ENCODE measurements at places on chromosomes 6 and 20.

DNA sequence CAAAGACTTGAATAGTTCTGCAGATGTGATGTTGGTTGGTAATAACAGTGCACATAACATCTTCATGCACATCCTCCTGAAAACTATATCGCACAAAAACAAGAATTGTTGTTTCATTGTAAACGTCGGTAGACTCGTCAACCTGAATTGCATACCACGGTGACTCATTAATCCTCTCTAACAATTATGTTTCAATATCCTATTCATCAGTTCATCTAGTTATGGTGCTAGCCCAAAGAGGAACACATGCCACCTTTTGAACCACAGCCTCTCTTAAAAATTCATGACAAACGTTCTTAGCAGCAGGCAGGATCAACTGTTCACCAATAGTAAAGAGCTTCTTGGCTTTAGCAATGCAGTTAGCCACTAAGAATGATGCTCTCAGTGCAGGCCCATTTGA lies 25.0 kb downstream of the CRYBG1 start:
- DNase-seq, result no peak

- peak; percentile 22 for DNase-seq
Observed at GRCh38 chr6:97186416-97186999, 96.5 kb downstream of the MMS22L start.

DNA sequence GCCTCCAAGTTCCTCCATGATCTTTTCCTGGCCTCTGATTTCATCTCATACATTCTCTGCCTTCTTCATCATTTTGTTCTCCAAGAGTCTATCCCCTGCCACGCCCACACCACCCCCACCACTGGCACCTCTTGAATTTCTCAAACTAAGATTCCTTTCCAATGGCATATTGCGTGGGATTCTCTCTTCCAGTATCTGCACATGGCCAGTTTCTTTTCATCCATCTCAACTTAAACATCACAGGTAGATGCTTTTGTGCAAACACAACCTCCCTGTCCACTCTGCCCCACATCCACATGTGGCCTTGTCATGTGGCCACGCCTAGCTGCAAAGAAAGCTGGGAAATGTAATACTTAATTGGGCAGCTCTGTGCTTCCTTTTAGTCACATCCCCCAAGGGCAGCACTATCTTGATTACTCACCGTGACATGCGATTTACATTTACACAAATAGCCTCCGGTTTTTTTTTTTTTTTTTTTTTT lies 33.4 kb upstream of the ZMYND8 start:
- no peak for DNase-seq

DNA sequence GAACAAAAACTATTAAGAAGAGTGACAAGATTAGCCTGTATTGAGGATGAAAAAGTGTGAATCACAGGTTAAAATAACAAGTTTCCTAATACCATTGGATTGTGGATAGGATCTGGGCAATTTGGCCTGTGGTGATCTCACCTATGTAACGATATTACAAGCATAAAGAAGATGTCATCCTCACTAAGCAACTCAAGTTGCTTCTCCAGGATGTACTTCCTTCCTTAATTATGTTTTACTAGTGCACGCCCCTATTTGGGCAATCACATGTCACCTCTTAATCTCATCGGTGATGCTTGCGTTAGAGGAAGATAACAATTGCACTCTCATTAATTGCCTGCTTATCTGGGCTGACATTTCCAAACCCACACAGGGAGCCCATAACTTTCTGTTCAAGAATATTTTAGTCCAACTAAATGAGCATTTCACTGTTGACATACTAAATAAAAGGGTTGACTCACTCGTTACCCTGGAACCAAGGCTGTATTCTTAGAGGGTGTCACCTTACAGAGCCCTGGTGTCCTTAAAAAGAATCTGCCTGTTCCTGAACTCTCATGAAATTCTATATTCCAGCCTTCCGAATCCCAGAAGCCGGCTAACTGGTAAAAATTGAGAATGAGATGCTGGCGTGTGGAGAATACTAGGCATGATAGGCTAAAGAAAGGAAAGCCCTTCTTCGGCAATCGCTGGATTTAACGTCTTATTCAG lies 88.2 kb upstream of the ATXN1 start:
- DNase-seq, result no peak

- DNase-seq, result no peak
Observed at GRCh38 chr20:47221036-47221625, 135.4 kb downstream of the ZMYND8 start.

- no peak for DNase-seq
Observed at GRCh38 chr20:22074635-22075034, 369.2 kb downstream of the PAX1 start.

GRCh38 chr20:37567671-37568588 lies 40.3 kb upstream of the BLCAP start:
- DNase-seq, result no peak

GRCh38 chr6:40962241-40962640 lies 76.8 kb downstream of the UNC5CL start:
- DNase-seq, result no peak

DNA sequence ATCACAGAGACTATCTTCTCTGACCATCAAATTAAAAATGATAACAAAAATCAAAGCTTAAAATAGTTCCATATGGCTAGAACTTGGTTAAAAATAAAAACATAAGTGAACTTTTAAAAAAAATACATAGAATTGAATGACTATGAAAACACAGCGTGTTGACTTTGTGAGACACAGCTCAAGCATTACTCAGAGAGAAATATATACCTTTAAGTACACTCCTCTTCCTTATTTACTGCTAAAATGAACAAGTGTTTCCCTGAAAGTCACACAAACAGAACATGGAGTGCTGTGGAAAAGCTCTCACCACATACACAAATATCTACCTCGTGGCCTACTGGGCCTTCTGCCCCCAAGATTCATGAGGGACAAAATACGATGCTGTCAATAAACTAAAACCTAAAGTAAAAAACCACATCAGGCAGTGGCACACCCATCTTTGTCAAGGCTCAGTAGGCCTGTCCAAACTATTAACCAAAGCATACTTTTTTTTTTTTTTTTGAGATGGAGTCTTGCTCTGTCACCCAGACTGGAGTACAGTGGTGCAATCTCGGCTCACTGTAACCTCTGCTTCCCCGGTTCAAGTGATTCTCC lies 7.5 kb downstream of the FAXC start:
- no peak for DNase-seq

DNA sequence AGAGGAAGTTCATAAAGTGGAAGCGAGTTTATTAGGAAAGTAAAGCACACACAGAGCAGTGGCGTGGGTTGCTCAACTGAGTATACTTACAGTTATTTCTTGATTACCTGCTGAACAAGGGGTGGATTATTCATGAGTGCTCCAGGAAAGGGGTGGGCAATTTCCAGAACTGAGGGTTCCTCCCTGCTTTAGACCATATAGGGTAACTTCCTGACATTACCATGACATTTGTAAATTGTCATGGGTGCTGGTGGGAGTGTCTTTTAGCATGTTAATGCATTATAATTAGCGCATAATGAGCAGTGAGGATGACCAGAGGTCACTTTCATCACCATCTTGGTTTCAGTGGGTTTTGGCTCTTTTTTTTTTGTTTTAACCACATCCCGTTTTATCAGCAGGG lies 29.8 kb downstream of the PDYN start:
- DNase-seq, result no peak

GRCh38 chr6:124466949-124467348 lies 495.3 kb upstream of the RNF217 start:
- no peak for DNase-seq

DNA sequence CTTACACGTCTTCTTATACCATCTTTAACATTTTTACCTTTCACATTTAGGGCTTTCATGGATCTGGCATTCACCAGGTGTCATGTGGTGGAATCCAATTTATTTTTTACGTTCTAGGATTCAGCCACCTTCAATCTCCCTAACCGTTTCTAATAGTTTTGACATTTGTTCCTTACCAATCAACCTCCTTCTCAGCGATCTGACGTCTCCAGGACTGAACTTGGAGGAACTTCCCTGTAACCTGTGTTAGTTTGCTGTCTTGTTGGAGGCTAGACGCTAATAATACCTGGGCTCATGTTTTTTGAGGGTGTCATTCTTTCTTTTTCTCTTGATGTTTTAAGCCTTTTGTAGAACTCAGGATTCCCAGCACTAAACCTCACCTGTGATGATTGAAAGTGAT lies 351.6 kb downstream of the THBS2 start:
- no peak for DNase-seq

- DNase-seq, result no peak
Observed at GRCh38 chr20:24477831-24478547, 8.6 kb downstream of the SYNDIG1 start.

- DNase-seq, result no peak
Observed at GRCh38 chr6:115191989-115192388, 849.2 kb upstream of the HS3ST5 start.

DNA sequence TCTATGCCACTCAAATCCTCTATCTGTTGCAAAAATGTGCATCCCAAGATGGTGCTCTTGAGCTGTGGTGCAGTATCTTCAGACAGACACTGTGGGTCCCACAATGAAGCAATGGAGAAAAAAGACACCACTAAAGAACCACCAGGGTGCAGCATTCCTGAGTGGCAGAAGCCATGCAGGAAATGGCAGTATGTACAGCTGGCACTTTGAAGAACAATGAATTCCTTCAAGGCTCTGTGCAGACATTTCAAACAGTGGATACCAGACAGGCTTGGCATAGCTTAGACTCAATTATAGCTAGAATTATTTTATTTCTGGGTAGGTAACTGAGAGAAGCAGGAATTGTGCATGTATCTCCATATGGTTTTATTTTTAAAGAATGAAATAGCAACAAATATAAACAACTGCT lies 24.0 kb upstream of the HDAC2 start:
- DNase-seq, result no peak

DNA sequence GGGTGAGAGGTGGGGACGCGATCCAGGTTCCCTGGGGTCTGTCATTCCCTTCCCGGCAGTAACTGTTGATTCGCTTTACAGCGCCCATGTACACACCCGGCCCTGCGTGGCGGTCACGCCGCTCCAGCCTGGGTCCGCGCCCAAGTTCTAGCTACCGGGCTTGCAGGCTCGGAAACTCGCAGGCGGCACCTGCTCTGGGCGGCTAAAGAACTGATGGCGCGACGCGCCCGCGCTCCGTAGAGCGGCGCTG lies 1.4 kb upstream of the POU3F2 start:
- no peak for DNase-seq

DNA sequence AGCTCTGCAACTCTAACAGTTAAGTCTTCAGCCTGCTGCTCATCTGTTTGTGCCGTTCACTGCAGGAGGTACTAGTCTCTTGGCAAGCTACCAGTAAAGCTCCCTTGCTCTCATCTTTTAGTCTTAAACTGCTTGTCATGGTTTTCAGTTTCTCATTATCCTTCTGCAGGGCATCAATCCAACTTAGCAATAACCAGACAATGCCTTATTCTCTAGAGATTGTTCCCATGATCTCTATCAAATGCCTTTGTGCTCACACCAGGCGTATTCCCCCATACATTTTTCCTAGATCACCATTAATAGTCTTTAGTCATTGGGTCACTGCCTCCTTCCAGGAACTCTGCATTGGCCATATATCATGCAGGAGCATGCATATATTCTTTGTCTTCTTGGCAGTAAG lies 171.3 kb downstream of the GRM1 start:
- DNase-seq, result no peak

DNA sequence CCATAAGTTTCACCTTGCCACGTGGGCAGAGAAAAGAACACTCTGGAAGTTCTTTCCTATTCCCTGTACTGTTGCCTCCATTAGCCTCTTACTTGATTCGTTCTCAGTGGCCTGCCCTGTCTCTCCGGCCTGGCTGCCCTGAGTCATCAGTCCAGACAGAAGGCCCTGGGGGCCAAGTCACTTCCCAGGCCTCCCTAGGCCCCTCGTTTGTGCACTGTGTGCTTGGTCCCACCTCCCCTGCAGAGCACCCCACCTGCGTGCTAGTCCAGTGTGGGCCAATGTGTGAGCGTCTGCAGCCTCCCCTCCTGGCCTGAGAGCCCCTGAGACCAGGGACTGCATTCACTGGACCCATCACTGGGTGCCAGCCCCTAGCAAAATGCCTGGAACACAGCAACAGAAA lies 191.2 kb upstream of the RREB1 start:
- DNase-seq, result no peak

- DNase-seq, result no peak
Observed at GRCh38 chr20:37741055-37741454, 47.2 kb downstream of the CTNNBL1 start.

DNA sequence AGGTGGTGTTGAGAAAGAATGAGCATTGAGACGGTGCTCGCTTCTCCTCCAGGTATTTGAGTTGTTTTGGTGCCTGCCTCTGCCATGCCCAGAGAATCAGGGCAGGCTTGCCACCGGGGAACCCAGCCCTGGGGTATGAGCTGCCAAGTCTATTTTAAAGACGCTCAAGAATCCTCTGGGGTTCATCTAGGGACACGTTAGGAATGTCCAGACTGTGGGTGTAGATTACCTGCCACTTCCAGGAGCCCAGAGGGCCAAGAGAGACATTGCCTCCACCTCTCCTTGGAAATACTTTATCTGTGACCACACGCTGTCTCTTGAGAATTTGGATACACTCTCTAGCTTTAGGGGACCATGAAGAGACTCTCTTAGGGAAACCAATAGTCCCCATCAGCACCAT lies 28.3 kb downstream of the SAYSD1 start:
- DNase-seq, result no peak

GRCh38 chr20:31606804-31607639 lies 1.9 kb downstream of the ID1 start:
- DNase-seq, result no peak

DNA sequence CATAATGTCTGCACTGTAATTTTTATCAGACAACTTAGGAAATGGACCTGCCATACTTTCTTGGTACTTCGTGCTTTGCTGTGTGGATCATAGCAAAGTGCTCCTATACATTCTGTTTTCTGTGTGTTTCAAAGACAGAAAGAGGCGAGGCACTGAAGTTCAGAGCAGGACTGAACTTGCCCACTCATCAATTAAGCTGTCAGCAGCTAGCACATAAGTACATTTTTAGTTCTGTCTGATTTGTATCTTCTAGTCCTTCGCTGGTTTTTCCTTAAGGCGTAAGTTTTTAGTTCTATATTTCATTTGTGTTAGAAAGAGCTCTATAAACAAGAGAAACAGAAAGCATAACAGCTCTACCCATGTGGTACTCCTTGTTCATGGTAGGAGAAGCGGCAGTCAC lies 42.1 kb downstream of the MAP3K4 start:
- DNase-seq, result no peak

GRCh38 chr6:68876792-68877493 lies 241.9 kb downstream of the ADGRB3 start:
- DNase-seq, result no peak

- DNase-seq, result no peak
Observed at GRCh38 chr6:133055441-133055966, 185.7 kb upstream of the EYA4 start.

- peak; percentile 73 for DNase-seq
Observed at GRCh38 chr6:149922642-149923326, at the start of gene RAET1G. RAET1G (minus strand) TSS chr6:149923121; CDS start chr6:149923010, 111 bp downstream.

- DNase-seq, result no peak
Observed at GRCh38 chr6:389622-390021, 1.9 kb upstream of the IRF4 start.
